Activated T-helper 17 cell treated with anti-CD3 and anti-CD28 coated beads, Interleukin-2, amount 50 U/mL, for 72 hours (primary cell): ENCODE measurements at places on chromosomes 11 and 22. TPM values are rescaled to one million over a fixed set of nuclear protein-coding genes. Genes with fewer than 3 reads are reported as not detected.

The MISFA gene
- total RNA-seq = 2.5 TPM

The PHLDA2 gene
- total RNA-seq = 5.6 TPM

The XKR3 gene
- not detected for total RNA-seq

The KRTAP5-9 gene
- not detected for total RNA-seq

The DBX1 gene
- not detected for total RNA-seq

The SYT7 gene
- total RNA-seq = 0.19 TPM

The TRIM22 gene
- total RNA-seq = 91.0 TPM

The RGL4 gene
- total RNA-seq = 4.1 TPM

The SHANK3 gene
- total RNA-seq = 0.19 TPM

The TMEM121B gene
- total RNA-seq = not detected

The MUC5AC gene
- total RNA-seq = not detected

The SLC25A45 gene
- total RNA-seq = 20.1 TPM

The MED19 gene
- total RNA-seq = 12.3 TPM

The STIM1 gene
- 82.7 TPM for total RNA-seq

DNA sequence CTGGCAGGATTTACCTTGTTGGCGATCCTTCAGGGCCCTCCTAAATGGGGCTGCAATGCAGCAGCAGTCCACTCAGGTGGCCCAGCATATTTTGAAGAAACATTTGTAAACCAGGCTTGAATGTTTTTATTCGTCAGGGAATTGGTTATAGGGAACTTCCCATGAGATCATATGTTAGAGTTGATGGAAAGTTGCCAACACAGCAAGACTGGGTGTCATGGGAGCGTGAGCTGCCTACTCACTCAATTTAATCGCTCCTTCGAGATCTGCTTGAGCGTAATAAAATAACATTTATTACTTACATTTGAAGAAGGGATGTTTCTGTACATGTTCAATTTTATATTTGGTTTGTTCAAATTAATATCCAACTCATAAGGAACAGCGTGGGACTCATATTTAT, 19.4 kb downstream of the OR2AT4 start:
- ATAC-seq = no peak

GRCh38 chr11:19813158-19813879, 100.7 kb downstream of the NAV2 start:
- ATAC-seq = no peak

- no peak for ATAC-seq
Observed at GRCh38 chr11:8728563-8728962, 46.0 kb downstream of the RPL27A start.

- ATAC-seq = no peak
Observed at GRCh38 chr11:20443596-20443995, 56.1 kb downstream of the PRMT3 start.

DNA sequence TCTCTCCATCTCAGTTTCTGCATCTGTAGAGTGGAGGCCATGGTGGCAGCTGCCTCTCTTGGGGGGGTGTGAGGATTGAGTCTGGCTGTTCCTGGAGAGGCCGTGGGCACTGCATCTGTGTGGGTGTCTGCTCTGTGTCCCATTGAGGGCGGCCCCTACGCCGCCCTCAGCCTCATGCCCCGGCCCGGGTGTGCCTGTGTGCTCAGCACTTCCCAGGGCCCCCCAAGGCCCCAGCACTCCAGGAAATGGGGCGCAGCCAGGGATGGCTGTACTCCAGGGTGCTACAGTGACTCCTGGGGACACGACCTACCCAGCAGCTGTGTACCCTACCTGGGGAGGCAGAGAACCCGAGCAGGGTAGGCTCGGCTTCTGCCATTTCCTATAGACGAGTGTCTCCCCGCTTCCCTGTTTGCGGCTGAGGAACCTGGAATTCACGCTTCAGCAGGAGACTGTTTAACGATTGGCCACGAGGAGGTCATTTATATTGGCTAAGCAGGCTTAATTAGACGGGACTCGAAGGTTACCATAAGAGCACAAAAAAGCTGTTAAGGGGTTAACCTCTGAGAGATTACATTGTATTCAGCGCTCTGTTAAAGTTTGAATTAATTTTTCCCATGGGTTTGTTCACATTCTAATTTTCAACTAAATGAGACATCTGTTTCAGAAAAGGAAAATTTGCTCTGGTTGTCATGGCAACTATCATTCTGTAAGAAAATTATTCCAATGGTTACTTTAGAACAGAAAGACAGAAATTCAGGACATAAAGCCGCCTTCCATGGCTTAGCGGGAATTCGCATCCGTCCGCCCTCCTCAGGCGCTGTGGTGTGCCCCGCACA, 76.4 kb downstream of the MPPED1 start:
- ATAC-seq = no peak

DNA sequence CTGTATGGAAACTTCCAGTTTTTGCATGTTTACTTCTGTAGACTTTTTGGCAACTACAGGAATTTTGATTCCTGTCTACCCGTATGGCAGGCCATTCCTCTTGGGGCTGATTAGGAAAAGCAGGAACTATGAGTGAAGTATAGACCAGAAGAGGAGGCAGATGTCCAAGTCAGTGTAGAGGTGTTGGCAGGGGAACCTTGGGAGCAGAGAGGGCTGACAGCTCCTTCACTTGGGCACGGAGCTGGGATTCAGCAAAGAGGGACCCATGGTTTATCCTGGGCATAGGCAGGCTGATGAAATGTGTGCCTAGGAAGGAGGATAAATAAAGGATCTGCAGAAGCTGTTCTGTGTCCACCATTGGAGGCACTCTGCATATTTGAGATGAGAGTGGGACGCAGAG, 33.1 kb downstream of the TREH start:
- no peak for ATAC-seq

DNA sequence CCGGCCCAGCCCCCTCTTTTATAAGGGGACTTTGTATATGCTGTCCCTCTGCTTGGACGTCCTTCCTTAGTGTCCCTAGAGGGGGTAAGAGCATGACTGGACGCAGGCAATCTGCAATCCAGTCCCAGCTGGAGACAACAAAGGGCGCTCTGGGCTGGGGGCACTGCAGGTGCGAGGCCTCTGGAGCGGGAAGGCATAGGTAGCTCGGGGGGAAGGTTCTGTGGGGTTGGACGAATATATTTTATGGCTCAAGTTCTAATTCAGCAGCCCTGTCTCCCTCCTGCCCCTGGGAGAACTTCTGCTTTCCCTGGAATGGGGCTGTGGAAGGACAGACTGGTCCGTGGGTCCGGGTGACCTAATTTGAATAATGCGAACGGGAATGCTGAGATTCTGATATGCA, 40.0 kb downstream of the KCNJ4 start:
- no peak for ATAC-seq

- ATAC-seq = no peak
Observed at GRCh38 chr11:118903204-118904015, 19.7 kb downstream of the CXCR5 start.

DNA sequence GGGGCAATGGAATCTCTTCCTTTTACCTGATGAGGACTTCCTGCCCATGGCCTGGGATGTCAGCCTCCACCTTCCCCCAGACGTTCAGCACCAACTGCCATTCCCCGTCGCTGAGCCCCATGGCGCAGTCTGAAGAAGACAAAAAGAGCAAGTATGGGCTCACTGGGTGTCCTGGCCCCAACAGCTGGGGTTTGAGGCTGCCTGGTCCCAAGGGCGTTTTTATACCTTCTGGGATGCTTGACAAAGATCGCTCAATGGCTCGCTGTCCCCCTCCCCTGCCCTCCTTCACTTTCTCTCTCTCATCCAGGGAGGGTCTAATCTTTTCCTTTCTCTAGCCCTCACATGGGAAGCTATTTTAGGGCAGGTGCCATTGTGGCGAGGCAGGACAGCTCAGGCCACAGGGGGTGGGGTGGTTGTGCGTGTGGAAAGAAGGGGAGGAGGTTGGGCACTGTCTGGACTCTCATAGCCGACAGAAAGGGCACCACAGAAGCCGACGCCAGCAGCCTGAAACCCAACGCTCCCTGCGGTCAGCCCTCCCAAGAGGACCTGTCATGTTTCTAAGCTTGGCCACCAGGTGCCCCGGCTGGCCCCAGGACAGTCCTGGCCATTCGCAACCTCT, at the start of gene MB:
TSS of gene MB (minus strand) at position 193 of the 619 bp plus-strand sequence. CDS start at position 121, 72 bp downstream.
- no peak for ATAC-seq

GRCh38 chr22:39409516-39410029, 10.0 kb downstream of the TAB1 start:
- ATAC-seq = no peak

DNA sequence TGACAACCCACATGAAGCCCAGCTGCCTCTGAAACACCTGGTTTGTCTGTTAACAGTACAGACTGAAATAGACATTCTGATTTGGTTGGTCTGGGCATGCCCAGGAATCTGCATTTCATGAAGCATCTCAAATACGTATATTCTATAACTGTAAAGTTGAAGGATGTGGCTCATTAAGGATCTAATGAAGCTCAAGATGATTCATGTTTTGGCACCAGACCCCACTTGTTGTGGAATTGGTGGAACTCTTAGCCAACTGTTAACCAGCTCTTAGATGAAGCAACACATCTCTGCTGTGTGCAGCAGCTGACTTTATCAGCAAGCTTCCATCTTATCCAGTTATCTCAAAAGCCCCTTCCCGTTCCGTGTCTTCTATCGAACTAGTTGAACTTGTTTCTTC, 232.2 kb downstream of the INSC start:
- ATAC-seq = no peak

DNA sequence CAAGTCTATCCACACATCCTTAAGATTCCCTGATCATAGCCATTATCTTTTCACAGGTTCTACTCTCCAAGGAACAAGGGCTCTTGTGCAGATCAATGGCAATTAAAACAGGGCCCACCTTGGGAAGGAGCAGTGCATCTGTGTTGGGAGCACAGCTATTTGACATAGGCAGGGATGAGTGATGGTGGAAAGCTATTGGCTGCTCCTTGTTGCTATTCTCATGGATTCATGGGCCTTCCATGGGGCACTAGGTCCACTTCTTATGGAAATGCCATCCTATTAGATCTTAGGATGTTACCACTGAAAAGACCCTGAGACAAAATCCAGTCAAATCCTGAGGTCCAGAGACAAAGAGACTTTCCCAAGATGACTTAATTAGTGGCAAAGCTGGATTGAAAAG, 148.6 kb upstream of the MTNR1B start:
- ATAC-seq = no peak

- ATAC-seq = no peak
Observed at GRCh38 chr11:128828350-128828749, 38.7 kb downstream of the KCNJ1 start.

- ATAC-seq = no peak
Observed at GRCh38 chr22:26471522-26471921, 12.1 kb downstream of the HPS4 start.

DNA sequence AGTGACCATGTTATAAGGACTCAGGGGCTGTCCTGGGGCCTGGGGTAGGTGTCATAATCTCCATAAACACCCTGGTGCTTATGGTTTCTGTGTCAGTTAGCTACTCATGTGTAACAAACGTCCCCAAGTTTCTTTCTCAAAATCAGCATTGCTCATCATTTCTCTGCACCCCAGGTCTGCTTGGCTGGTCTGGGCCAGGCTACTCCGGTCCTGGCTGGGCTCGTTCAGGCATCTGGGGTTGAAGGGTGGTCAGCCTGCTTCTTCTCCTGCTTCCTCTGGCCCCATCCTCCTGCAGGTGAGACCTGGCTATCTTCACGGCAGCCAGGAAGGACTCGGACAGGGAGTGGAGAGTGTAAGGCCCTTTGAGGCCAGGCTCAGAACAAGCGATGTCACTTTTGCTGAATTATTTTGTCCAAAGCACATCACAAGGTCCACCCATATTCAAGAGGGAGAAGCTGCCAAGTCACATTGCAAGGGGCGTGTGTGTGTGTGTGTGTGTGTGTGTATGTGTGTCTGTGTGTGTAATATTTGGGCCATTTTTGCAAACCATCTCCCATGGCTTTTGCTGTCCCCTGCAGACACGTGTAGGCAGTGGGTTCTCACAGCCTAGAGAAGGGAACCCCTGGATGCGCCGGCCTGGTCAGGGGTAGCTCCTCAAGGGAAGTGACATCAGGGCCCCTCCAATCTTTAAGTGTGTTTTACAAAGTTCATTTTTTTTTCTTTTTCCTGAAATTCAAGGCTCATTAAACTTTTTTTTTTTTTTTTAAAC, 535.8 kb downstream of the TBC1D22A start:
- no peak for ATAC-seq

DNA sequence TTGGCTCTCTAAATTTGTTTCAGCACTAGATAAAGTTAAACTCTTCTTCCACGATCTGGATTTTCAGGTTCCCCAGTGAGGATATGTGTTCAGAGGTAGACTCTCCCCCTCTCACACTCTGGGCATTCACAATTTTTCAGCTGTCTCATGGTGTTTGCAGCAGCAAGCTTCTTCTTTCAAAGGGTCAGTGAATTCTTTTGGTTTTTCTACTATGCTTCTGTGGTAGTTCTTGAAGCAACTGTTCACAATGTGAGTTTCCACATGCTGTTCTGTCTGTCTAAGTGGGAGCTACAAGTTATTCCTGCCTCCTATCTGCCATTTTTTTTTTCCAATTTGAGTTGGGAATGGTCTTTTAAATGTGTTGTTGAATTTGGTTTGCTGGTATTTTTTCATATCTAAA, 25.4 kb downstream of the CNTF start:
- ATAC-seq = no peak

DNA sequence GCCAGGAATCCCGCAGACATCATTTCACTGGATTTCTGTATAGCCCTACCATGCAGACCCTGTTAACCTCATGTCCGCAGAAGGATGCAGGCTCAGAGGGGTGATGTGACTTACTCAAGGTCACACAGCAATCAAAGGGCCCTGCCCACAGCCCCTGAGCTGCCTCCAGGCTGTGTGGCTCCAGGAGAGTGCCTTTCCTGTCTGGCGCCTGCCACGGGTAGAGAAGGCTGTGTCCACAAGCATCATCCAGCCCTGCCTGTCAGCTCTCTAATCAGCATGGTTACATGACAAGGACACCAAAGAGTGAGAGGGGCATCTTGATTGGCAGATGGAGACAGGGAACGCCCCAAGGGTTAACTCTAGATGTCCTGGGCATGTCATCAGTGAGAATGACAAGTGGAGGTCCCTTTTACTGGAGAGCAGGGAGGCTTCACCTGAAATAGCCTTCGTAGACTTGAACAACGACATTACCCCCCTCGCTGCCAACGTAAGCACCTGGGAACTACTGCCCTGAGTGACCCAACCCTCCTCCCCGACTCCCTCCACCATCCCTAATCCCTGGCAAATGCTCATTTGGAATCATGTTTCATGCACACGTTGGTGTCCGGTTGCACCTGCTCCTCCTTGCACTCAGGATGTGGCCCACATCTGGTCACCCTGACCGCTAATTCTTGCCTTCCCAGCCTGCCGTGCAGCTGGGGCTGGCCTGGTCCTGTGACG, 6.9 kb downstream of the FGF19 start:
- ATAC-seq = no peak

GRCh38 chr11:40287916-40288803, 1171.3 kb downstream of the LRRC4C start:
- ATAC-seq = no peak

GRCh38 chr11:130705670-130706421, 210.4 kb downstream of the SNX19 start:
- ATAC-seq = no peak

GRCh38 chr11:67317888-67318555, 14.7 kb downstream of the SSH3 start:
- ATAC-seq = peak; percentile 18

- ATAC-seq = peak; percentile 56
Observed at GRCh38 chr11:11036848-11037732, 179.2 kb upstream of the ZBED5 start.

DNA sequence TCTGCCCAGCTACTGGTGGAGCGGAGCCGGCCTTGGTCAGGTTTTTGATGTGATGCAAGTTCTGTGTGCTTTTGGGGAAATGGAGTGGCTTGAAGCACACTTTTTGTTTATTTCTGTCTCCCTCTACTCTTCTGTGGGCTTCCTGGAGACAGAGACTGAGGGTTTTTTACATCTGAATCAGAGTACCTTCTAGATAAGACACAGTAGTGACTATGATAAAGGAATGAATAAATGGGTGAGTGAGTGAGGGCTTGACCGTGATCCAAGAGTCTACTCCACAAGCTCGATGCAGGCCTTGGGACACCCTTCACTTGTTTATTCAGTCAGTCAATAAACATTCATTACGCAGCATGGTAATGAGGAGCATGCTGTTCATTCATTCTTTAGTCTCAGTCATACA, 125.7 kb downstream of the PKNOX2 start:
- no peak for ATAC-seq
